ENCODE measurements at places on chromosomes 2 and 18.

DNA sequence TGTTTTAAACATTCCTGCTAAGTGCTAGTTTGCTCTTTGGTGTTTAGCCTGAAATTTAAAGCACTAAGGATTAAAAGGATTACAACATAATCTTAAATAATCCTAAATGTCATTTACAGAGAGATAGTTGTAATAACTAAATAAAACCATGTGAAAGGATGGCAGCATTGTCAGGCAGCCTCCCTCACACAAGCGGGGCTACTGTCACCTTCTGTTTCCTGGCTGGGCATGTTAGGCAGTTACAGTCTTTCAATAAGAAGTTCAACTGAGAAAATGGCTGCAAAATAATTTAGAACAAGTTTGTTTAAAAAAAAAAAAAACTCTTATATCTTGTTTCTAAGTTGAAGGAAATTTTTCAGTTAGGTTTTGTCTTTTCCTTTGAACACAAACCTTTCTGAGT lies 124.9 kb downstream of the ARHGAP15 start:
- H3K4me1 ChIP-seq: peaks cover 6% of the 10 kb centered on the region
- no peak overlapping the region for H3K27ac ChIP-seq
- H3K36me3 ChIP-seq: no peaks in the 10 kb centered on the region
- DNase-seq: no peak
- H3K27me3 ChIP-seq: no peaks in the 10 kb centered on the region

GRCh38 chr2:68809324-68810240 lies 61.6 kb downstream of the BMP10 start:
- no peaks in the 10 kb centered on the region for H3K27me3 ChIP-seq
- H3K36me3 ChIP-seq: peaks cover 4% of the 10 kb centered on the region
- H3K27ac ChIP-seq: peak overlapping the region; percentile 84
- no peak for DNase-seq

GRCh38 chr2:202726070-202726469 lies 91.3 kb downstream of the FAM117B start:
- H3K4me1 ChIP-seq: no peaks in the 10 kb centered on the region
- no peaks in the 10 kb centered on the region for H3K27me3 ChIP-seq
- H3K27ac ChIP-seq: no peak overlapping the region
- no peaks in the 10 kb centered on the region for H3K36me3 ChIP-seq
- H3K4me3 ChIP-seq: no peak overlapping the region
- no peak for DNase-seq

GRCh38 chr18:79964330-79965118 lies at the start of gene HSBP1L1:
TSS of gene HSBP1L1 (plus strand) at chr18:79964643. CDS start at chr18:79964736, 93 bp downstream.
- H3K27me3 ChIP-seq: no peaks in the 10 kb centered on the region
- peaks cover 19% of the 10 kb centered on the region for H3K36me3 ChIP-seq
- H3K4me1 ChIP-seq: peaks cover 28% of the 10 kb centered on the region
- peak within 1 kb of the TSS; percentile 57 for H3K4me3 ChIP-seq
- peak within 1 kb of the TSS; percentile 93 for H3K27ac ChIP-seq
